Colonic mucosa (tissue), 4 donors: ENCODE measurements at places on chromosomes 1 and 21.

DNA sequence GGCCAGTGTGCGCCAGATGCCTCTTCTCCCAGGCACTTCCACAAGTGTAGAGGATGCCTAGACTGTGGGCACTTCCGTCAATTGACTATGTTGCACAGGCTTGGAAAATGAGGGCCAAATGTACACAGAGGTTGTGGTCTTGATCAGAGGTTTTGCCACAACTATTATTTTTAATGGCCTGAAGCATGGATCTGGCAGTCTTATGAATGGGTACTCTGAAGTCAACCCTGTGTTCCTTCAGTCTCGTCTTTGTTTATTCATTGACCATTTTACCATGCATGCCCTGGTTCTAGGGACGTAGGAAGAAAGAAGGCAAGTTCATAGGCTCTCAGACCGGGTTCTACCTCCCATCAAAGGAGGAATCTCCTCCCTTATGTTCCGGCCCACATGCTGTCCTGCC, 329.1 kb downstream of the HHAT start:
- DNase-seq = no peak

DNA sequence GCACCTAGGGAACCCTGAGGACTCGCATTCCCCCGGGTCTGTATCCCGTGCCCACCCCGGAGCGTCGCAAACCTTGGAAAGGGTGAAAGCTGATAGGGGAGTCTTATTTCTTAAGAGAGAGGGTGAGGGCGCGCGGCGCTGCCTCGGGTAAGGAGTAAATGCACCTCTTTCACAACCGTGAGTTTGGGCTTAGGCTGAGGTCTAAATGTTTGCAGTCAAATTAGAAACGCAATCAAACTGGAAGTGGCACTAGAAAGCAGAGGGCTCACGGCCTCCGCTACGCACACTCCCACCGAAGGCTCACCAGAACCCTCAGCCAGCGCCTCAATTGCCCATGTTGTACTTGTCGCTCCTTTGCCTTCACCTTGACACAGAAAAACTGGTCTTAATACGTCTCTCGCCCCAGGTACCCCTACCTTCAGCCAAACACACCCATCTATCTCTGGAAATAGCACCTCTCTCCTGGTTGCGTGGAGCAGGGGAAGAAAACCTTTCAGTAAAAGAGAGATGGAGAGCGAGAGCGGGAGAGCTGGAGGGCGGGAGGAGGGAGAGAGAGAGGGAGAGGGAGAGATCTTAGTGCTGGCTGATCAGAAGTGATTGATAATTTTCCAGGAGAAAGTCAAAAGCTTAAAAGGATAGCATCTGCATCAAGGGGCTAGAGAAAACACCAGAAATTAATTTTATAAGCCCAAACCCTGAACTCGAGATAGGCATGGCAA, 1.7 kb upstream of the HLX start:
- DNase-seq = no peak

DNA sequence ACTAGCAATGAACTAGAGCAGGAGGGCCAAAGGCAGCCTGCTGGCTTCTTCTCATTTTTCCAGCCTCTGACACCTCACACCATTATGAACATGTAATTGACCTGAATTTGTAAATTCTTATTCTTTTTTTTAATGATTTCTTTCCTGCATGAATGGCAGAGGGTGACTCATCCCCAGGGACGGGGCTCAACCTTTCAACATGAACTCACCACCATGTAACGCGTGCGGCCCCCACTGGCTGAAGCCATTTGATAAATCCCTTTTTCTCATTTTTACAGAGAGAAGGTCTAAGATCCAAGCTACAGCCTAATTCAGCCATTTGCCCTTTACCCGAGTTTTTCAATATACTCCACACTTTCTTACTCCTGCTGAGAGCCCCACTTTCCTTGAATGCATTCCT, 9.3 kb upstream of the ETS2 start:
- no peak for DNase-seq

- DNase-seq = peak; percentile 35
Observed at GRCh38 chr1:203628201-203629015, 1.8 kb downstream of the ATP2B4 start.

GRCh38 chr1:88311265-88311664, 372.8 kb upstream of the PKN2 start:
- DNase-seq = no peak

- DNase-seq = no peak
Observed at GRCh38 chr1:55363268-55363667, 148.1 kb upstream of the USP24 start.

DNA sequence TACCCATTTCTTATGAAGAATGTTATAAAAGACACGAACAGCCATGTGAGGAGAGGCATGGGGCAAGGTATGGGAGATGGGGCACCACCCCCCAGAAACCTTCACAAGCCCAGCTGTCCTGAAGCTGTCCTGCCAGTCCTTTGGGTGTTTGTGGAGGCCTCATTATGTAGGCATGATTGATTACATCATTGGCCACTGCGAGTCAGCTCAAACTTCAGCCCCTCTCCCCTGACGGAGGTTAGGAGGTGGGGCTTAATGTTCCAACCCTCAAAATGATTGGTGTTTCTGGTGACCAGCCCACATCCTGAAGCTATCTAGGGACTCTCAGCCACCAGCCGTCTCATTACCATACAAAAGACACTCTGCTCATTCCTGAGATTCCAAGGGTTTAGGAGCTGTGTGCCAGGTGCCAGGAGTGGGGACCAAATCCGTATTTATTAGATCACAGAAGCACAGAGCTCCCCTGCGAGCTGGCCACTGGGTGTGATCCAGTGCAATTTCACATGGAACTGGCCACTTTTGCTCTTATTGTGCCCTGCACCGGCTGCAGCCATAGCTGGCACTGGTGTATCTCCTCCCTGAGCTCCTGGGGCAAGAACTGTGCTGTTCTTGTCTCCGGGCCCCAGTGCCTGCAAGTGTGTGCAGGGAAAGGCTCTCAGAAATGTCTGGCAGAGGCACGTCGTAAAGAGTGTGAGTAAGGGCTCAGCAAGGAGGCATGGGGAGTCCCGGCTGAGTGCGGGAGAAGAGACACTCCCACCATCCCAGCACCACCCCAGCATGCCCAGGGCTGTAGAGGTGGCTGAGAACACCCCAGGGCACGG, 10.5 kb downstream of the KIAA1614 start:
- no peak for DNase-seq

DNA sequence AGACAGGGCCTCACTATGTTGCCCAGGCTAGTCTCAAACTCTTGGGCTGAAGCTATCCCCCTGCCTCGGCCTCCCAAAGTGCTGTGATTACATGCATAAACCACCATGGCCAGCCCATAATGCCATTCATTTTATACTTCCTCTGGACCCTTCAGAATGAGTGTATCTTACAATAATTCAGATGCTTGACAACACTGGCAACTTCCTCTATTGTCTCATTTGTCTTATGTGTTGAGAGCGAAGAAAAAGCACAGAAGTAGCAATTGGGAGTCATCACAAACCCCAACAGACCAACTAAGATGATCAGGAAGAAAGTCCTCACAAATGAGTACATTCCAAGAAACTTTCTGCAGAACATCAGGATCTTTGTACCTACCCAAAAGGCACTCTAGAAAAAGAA, 191.9 kb downstream of the RERE start:
- DNase-seq = no peak

DNA sequence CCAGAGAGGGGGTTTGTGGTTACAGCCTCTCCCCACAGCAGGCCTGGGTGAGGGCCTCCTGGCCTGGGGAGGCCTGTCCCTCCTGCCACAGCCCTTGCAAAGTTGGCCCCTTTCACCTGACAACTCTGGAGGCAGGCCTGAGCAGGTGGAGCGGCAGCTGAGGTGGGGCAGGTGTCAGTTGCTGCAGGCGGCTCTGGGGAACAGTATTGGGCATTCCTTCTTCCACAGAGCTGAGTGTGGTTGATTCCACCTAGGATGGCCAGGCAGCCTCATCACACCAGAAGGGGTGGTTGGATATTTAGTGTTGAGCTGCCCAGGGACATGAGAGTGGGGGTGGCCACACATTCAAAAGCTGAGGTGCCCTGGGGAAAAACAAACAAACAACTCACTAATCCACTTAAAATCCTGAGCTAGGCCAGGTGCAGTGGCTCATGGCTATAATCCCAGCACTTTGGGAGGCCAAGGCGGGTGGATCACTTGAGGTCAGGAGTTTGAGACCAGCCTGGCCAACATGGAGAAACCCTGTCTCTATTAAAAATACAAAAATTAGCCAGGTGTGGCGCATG, 31.1 kb downstream of the PIGP start:
- DNase-seq = no peak

GRCh38 chr1:7943251-7943650, 2.6 kb upstream of the TNFRSF9 start:
- no peak for DNase-seq

- DNase-seq = no peak
Observed at GRCh38 chr1:75742047-75742625, 17.6 kb downstream of the ACADM start.

DNA sequence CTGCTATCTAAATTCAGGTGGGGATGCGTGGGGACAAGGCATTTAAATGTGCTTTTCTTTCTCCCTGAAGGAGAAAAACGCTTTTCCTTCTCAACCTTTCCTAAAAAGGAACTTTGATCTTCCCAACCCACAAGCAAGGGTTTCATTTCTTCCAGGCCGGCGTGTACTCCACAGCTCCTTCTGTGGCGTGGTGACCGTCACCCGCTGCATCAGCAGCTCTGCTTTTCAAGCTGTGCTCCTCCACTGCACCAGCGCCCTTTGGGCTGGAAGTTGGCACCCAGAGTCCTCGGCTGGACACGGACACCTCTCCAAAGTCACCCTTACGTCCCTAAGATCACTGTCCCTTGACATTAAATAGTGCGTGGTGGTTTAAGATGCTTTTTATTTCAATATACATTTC, 54.3 kb downstream of the PEX14 start:
- DNase-seq = no peak

GRCh38 chr1:237126180-237126579, 84.2 kb downstream of the RYR2 start:
- no peak for DNase-seq

GRCh38 chr1:168301664-168302320, 21.1 kb downstream of the TBX19 start:
- peak; percentile 22 for DNase-seq

GRCh38 chr21:14538483-14538882, 7.6 kb downstream of the SAMSN1 start:
- no peak for DNase-seq

DNA sequence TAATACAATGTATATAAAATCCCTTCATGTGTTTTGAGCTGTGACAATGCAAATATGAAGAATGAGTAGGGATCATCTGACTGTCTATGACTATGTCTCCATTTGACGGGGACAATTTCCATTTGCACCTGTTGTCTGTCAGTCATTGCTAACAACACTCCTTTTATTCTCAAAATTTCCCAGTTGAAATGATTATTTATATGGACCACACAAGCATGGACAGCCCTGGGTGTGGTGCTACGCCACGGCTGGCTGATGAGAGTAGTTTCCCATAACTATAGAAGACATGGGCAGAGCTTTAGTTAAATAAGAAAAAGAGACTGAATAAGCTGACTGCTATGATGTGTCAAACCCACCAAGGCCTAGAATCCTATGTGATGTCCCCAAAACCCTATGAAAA, 135.8 kb downstream of the MAP3K21 start:
- no peak for DNase-seq

DNA sequence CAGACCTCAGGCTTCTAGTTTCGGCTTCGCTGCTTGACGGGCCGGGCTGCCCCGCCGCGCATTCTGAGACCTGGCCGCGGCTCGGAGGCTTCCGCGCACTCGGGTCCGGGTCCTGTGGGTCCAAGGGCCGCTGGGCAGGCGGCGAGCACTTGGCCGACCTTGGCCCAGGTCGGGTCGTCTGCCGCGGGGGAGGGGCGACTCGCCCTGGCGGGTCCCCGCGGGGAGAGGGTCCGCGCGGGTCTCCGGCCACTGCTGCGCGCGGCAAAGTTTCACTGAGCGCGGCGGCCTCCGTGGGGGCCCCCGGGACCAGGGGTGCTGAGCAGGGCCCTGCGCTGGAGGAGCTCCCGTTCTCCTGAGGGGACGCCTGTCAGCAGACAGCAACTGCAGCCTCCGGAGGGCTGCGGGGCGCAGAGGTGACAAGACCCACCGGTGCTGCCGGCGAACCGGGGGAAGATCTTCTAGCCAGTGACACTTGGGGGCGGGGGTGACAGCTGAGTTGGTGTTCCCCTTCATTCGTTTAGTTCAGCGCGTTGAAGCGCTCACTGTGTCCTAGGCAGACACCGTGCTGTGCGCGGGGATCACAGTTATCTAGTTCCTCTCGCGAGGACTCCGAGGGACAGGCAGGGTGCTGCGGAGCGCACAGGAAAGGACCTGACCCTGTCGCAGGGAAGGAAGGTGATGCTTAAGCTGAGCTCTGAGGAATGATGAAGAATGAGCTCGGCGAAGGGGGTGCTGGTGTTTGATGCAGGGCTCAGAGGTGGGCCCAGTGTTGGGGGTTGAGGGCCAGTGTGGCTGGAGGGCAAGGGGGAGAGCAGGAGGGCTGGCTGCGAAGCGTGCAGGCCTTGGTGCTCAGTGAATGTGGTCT, 725 bp downstream of the MTFR1L start:
- peak; percentile 56 for DNase-seq

- no peak for DNase-seq
Observed at GRCh38 chr21:44898851-44899767, 21.6 kb downstream of the ITGB2 start.

- no peak for DNase-seq
Observed at GRCh38 chr1:112849425-112850033, 106.5 kb downstream of the SLC16A1 start.

- DNase-seq = peak; percentile 49
Observed at GRCh38 chr1:247681288-247681897, 1.9 kb upstream of the OR13G1 start.

GRCh38 chr1:46547481-46548383, 3.7 kb downstream of the KNCN start:
- DNase-seq = no peak

DNA sequence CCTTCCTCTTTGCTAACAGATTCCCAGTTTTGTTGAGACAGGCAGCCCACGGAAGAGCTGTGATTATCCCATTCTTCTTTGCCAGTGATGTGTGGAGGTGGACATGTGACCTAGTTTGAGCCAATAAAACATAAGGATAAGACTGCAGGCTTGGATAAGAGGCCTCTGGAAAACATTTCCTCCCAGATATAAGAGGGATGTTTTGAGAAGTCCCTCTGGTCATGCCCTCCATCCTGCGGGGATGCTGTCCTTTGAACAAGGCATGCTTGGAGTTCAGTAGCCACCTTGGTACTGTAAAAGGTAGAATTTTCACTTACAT, 155.7 kb downstream of the TM2D1 start:
- DNase-seq = no peak

DNA sequence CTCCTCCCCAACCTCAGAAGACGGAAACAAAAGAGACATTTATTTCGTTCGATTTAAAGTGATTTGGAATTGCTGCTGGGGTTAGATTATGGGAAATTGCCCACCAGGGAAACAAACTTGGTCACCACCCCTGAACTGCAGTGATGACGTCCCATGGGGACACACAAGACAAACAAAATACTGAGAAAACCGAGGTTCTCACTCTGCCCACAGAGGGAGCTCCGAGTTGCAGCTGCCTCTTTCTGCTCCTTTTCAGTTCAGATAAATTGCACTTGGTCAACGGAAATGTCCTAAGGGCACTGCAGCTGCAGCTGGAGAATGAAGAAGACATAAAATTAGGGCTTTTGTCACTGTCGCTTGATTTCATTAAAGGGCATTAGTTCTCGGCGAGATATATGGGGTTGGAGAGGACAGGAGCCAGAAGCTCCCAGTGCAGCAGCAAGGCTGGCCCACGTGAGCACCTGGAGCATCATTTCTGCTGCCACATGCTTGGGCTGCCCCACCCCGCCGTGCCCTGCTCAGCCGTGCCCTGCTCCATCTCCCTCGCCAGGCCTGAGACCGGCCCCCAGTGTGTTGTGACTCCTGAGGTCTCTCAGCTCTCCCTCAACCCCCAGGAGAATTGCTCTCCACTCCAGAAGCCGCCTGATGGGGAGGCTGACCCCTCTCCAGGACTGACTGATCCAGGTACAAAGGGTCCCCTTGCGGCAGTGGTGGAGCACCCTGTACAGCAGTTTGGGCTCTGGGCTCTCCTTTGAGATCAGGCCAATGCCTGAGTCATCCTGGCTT, 231.7 kb upstream of the AJAP1 start:
- DNase-seq = no peak
